Central memory CD8-positive, alpha-beta T cell (primary cell): ENCODE measurements at places on chromosomes 2 and 18.

- DNase-seq, result no peak
Measured at GRCh38 chr18:23902396-23902795, 112.2 kb upstream of the TTC39C start.

- DNase-seq, result no peak
Measured at GRCh38 chr2:74585406-74586185, 31.1 kb downstream of the DOK1 start.

DNA sequence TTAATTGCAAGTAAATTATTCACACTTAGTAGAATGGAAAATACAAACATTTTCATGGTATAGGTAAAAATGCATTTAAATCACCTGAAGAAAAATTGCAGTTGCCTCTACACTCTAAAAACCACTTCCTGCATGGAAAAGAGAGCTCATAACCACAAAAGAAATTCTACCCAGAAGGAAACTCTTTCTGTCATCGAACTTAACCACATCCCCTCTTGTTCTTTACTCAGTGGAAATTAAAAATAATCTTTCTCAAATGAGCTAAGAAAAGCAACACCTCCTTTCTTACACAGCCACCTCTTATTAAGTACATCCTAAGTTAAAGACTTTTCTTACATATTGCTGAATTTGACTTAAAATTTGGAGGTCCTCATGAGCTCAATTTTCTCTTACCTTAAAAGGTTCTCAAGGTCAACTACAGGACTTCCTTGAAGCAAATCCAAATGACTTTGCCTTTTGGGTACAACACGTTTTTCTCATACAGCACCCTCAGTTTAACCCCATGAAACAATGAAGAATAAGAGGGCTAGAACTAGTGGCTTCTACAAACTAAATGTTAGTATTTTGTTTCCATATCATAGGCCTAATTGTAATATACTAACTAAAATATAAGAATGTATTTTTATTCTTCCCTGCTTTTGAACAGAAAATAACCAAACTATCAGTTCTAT, 109.1 kb upstream of the CRIM1 start:
- DNase-seq, result no peak

DNA sequence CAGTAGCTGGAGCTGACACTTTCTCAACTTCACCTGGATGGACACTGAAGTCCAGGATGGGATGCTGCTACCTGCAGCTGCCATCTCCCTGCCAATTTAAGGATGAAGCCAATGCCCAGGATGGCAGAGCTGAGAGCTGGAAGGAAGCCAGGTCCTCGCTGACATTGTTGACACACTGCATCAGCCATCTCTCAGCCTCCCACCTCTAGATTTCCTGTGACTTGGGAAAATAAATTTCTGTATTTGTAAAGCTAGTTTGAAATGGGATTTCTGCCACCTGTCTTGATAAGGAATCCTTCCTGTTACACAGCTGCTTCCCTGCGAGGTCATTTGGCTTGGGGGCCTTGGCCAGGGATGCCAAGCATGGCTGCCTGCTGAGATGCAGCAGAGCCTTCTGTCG, 43.5 kb downstream of the KCTD1 start:
- DNase-seq, result no peak

DNA sequence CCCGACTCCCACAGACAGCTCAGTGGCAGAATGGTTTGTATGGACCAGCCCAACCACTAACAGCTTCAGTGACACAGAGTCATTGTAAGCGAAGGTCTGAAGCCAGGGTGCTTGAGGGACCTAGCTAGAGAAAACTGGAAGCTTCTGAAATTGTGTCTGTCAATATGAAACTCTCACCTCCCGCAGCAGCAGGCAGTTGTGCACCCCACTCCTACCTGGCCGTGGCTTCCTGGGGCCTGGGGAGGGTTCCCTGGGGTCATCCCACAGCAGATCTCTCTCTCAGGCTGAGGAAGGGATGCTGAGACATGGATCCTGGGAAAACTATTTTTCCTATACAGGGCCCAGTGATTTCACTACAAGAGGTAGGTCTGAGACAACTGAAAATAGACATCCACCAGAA, 229.5 kb downstream of the TFCP2L1 start:
- no peak for DNase-seq

- no peak for DNase-seq
Measured at GRCh38 chr2:10404324-10405143, 43.6 kb downstream of the ODC1 start.

DNA sequence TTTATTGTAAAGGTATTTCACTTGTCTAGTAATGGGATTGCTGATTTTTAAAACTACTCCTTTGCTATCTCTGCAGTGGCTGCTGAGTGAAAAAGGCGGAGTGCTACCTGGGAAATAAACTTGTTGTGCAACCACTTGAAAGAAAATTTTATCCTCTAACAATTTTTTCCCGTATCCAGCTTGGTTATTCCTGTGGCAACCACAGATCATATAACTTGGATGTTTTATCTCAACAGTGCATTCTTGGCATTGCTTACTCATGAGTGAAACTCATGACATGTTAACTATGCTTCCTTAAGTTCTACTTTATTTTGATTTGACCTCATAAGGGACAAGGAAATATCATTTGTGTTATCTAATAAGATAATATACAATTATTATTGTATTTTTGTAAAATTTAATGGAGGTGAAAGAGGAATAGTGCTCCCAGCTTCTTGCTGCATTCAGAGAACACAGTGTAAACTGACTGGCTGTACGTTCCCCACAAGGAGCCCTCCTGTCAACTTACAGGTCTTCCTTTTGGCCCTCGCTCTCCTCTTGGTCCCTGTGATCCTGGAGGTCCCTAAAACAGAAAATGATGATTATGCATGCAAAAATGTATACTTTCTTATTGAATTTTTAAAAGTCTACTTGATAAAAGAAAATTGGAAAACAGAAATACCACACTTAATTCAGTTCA, 82.7 kb downstream of the COL5A2 start:
- no peak for DNase-seq

GRCh38 chr2:198188982-198189381, 384.6 kb downstream of the PLCL1 start:
- no peak for DNase-seq

GRCh38 chr2:110116033-110116710, 550 bp upstream of the MALL start:
- no peak for DNase-seq

- DNase-seq, result no peak
Measured at GRCh38 chr18:23810396-23810795, 121.1 kb downstream of the LAMA3 start.

DNA sequence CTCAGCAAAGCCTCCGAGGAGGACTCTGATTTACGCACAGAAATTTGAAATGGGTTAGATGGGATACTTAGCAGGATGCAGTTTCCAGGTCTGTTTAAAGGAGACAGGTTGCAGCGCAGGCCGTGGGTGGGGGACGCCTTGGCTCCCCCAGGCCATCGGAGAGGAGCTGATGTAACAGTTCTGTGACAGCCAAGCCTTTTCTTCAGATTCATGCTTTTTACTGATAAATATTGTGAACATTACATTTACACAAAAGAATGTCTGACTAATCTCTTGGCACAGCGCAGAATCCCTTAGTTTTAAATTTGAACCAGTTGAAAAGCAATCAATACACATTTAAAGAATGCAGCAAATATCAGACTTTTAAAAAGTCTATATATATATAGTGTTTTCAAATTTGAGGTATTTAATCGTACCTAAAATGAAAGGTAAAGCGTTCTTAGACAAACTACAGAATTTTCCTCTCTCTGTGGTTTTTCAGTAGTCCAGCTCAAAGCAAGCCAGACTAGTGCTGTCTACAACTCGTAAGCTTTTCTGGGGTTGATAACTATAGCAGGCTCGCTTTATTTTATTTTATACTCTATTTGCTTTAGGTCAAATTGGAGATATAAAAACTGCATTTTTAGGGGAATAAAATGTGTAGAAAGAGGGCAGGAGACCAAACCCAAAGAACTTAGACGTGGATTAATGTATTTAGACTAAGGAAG, 221.9 kb downstream of the PIEZO2 start:
- no peak for DNase-seq

DNA sequence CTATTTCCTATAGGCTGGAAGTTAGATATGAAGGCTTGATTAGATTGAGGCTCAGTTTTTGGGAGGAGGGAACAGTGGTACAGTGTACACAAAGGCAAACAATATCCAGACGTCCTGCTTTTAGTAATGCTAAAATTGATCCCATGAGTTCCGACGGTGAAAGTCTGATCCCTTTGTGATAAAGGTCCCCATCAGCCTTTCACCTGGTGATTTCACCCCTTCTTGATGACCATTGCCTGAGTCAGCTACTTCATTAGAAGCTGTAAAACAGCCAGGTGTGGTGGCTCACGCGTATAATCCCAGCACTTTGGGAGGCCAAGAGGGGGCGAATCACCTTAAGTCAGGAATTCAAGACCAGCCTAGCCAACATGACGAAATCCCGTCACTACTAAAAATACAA, 29.7 kb downstream of the TWSG1 start:
- no peak for DNase-seq

DNA sequence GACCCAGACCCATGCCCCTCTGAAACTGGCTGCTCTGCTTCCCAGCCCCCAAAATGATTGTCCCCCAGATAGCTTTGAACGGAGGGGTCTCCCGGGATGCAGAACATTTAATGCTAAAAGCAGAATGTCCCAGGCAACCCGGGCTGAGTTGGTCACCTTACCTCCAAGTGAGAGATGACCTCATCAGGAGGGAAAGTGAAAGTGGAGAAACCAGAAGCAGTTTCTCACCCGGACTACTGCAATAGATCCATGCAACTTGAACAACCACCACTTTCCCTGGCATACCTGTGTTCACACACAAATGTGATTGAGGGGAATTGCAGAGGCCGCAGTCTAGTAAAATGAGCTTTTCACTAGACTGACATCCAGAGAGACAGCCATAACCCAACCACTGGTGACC, 75.3 kb upstream of the NPAS2 start:
- DNase-seq, result no peak

DNA sequence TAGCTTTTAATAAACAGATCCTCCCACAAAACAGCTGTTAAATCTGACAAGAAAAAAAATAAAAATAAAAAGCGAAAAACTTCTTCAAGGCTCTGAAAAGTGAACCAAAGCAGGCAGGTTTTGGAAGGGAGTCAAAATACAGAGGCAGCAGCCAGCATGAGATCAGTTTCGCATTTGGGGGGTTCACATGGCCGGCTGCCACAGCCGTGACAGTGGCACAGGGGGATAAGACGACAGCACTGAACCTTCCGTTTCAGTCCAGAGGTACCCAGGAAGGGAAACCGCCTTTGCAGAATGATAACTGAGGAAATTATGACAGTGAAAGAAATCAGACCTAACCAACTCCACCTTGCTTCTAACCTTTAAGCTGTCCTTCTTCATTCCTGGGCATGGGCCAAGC, 196.7 kb upstream of the PID1 start:
- no peak for DNase-seq

- no peak for DNase-seq
Measured at GRCh38 chr2:241564596-241565410, 6.3 kb downstream of the BOK start.

DNA sequence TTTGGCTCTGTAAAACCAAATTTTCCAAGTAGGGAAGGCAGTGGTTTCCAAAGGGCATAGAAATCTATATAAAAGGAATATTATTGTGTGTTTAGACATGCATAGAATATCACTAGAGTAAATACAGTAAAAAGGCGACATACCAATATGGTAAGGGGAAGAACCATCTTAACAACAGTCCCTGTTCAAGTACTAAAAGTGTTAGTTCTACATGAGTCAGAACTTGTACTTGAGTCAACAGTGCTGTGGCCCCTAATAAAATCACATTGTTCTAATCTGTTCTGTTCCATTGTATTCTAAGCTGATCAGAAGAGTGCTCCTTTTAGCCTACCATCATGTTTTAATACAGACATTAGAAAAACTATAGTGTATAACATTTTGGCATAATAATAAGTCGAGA, 36.1 kb upstream of the TNFRSF11A start:
- DNase-seq, result no peak

DNA sequence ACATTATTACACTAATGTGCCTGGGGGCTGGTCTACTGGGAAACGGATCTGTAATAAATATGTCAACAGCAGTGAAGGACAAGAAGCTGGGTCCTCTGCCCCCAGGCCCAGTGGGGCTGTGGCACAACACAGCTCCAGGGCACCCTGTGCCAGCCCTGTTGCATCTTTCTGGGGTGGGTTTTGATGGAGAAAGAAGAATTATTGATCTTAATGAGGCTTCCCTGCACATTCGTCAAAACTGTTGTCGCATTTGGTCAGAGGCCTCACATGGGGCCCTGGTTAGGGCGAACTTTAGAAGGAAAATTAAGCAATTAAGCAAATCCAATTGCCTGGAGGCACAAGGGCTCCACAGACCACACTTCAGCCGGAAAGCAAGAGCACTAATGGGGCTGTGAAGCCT, 30.0 kb upstream of the TWIST2 start:
- DNase-seq, result no peak

DNA sequence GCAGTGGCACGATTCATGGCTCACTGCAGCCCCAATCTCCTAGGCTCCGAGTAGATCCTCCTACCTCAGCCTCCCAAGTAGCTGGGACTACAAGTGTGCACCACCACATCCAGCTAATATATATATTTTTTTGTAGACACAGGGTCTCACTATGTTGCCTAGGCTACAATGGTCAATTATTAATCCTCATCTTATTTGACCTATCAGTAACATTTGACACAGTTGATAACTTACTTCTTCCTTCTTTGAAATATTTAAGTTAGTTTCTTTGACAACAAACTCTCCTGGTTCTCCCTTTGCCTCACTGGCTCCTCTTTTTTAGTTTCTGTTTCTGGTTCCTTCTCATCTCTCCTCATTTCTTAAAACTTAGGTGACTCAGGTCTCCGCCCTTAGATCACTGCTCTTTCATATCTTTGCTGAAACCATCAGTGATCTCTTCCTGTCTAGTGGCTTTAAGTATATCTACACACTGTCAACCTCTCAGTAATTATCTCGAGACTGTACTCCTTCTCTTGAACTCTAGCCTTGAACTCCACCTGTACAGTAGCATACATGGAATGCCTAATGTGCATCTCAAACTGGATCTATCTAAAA, 11.5 kb downstream of the PGAP1 start:
- DNase-seq, result no peak
